ENCODE measurements at places on chromosomes 5 and 9.

DNA sequence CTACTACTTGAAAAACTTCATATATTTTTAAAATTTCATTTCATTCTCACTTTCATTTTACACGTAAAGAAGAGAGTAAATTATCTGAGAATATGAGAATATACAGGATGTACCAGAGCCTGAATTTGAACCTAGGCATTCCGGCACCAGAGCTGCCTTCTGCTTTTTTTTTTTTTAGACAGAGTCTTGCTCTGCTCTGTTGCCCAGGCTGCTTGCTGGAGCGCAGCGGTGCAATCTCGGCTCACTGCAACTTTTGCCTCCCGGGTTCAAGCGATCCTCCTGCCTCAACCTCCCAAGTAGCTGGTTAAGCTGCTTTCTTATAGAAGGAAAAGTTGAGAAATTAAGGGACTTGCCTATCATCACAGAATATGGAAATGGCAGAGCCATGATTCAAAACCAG, 540.1 kb downstream of the EBF1 start:
- DNase-seq = no peak

- no peak for DNase-seq
These were observed 19.7 kb downstream of the MYO10 start for GRCh38 chr5:16916262-16916878.

DNA sequence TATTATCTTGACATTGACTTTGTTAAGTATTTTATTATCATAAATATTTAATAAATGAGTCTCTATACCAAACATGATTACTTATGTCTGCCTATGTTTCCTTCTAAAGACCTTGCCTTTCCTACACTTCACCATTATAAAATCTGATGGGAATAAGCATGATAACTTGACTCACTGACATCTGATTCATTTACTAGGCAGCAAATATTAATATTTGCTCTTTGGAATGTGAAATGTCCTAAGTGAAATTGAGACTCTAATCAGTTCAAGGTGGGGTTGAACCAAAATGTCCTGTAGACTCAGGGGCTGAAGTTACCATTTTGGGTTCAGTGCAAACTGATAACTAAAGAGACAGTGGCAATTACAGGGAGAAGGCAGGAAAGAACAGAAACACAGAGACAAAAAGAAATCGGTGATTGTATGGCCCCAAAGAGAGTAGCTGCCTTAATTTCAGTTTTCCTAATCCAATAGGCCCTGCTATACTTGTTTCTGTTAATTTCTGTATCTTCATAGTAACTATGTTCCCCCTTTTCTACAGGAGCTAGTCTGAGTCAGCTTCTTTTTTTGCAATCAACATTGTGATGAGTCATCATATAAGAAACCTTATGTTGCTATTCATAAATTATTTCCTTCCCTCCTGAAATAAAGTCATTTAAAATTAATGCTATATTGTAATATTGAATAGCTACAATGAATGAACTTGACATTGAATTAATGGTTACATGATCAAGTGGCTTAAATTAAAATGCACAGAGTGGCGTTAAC, 296.8 kb downstream of the PDE4D start:
- no peak for DNase-seq

GRCh38 chr9:133788819-133789717, 50.9 kb upstream of the SARDH start:
- no peak for DNase-seq

DNA sequence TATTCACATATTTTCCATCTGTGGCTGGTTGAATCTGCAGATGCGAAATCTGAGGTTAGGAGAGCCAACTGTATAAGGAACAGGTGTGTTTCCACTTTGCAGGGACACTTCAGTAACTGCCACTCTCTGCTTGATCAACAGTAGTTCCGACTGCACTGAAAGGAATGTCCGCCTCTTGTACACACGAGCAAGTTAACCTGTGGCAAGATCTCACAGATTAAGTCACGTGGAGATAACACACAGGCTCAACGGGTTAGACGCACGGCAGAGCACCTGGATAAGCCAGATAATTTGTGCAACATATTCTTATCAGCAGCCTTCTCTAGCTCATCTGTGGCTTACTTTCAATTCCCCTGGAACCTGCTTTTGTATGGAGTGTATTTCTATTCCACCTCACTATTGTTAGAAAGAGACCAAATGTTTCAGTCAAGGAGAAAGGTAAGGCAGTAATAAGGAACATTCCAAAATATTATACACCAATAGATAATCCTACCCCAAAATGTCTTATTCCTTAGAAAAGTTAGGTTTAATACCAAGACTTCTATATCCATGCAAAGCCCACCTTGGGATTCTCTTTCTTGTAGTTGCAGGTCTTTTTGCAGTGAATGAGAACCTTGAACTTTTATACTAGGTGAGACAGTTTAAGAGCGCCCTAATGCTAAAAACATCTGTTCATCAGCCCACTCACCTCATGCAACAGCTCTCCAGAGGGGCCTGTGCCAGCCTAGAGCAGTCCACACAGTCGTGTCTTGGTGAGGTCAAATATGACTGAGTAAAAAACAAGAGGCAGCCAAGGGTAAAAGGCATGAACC, 6.5 kb upstream of the C9 start:
- DNase-seq = no peak

DNA sequence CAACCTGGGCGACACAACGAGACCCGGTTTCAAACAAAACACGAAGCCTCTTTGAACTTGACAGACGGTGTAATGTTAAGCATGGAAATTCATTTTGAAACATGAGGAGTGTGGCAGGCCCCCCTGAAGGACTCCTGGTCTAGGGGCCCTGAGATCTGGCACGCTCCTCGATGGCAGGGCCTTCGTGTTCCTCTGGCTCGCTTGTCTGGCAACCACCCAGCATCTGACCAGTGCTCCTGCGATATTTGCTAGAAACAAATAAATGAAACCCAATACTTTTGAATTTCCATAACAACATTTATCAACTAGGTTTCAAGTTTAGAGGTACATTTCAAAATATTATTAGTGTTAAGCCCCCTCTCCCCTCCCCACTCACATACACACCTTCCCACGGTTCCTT, 193.0 kb downstream of the ERCC6L2 start:
- no peak for DNase-seq

DNA sequence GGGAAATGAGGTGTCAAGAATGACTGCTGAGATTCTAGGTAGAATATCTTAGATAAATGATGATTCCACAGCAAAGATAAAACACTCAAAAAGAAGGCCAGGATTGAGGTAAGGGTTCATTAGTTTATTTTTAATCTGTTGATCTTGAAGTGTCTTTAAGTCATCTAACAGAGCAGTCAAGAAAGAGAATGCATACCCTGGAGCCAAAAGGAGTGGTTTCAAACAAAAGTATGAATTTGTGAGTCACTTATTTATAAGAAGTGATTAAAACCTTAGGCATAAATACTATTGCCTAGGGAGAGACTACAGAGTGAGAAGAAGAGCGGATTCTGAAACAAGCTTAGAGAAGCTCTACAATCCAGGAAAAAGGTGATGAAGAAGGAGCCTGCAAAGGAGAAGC, 541.0 kb downstream of the DTWD2 start:
- DNase-seq = no peak

DNA sequence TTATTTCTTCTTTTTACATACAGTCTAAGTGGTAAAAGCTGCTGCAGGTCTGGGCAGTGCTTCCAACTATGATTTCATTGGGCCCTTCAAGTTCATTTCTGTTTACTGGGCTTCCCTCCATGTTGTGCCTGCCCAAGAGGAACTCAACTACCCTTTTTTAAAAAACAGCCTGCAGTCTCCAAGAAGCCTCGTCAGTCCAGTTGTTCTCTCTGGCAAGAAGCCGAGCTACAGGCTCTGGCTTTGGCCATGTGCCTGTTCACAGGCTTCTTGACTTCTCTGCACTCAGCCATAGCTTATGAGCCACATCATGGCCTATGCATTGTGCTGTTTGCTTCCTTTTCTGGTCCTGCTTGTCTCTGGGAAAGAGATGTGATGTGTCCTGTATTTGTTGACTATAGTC, 119.7 kb upstream of the PJA2 start:
- no peak for DNase-seq

DNA sequence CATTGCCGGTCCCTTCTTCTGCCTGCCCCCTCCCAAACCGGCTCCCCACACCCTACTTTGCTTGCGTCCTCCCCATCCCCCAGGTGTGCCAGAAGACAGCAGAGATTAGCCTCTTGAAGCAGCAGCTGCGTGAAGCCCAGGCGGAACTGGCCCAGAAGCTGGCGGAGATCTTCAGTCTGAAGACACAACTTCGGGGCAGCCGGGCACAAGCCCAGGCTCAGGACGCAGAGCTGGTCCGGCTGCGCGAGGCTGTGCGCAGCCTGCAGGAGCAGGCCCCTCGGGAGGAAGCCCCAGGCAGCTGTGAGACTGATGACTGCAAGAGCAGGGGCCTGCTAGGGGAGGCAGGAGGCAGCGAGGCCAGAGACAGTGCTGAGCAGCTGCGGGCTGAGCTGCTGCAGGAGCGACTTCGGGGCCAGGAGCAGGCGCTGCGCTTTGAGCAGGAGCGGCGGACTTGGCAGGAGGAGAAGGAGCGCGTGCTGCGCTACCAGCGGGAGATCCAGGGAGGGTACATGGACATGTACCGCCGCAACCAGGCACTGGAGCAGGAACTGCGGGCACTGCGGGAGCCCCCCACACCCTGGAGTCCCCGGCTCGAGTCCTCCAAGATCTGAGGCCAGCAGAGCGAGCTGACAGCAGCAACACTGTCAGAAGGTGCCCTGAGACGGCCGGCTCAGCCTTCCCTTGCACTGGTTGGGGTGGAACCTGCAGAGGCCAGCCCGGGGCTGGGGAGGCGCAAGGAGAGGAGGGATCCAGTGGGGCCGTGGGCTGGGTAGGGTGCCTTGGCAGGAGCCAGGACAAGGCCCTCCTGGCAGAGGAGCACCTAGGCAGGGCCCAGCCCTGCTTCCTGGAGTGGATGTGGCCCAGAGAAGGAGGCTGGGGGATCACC, 8.3 kb downstream of the N4BP3 start:
- no peak for DNase-seq

DNA sequence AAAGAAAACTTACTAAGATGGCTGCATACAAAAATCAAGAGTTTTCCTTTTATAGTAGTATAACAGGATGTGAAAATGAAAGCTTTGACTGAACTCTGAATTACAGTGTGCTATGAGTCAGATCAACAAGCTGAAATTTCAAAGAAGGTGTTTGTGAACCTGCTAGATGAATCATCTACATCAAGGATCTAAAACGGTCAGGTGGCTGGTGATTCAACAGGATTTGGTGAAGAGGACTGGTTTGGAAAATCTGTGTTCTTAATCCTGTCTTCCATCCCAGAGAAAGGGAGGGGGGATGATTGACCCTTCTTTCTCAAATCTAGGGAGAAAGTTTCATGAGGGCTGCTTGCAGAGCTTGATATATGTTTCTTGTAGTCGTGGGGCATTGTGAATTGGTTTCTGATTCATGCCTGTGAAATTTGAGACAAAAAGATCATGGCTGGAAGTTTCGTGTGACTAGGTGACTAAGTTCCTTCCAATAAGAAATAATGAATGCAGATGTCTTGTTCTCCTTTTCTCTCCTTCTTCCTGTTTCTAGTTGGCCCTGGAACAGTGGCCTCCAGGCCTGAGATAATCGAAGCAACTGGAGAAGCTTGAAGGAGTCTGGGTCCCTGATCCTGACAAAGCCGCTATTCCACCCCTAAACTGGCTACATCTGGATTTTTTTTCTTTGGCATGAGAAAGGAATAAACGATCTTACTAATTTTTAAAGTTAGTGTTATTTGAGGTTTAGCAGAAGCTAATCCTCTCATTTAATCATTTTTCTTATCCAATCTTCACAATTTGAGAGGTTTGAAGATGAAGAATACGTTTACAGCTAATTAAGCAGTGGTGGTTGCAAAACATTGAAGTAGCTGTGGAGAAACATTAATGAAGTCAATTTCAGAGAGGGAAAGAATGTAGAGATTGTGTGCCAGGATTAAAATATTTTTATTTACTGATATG, 67.2 kb downstream of the MRPS30 start:
- no peak for DNase-seq

GRCh38 chr5:95786821-95787418, 35.6 kb downstream of the GLRX start:
- no peak for DNase-seq

GRCh38 chr5:8136271-8136670, 267.3 kb downstream of the MTRR start:
- no peak for DNase-seq

DNA sequence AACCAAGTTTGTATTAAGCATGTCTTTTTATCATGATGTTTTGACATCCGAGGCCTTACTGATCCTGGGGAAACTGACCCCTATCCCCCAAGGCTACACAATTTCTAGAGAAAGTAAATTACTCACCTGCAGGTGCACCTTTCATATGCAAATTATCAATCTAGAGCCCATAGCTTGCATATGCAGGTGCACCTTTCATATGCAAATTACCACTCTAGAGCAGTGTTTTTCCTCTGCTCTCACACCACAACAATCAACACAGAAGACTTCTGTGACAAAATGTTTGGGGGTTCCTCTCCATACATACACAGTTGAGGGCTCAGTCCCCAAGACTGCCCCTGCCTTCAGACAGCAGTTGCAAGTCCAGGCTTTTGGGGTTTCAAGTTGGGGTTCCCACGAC, 203.7 kb upstream of the RORB start:
- DNase-seq = no peak

GRCh38 chr9:14180093-14180959, 133.6 kb downstream of the NFIB start:
- DNase-seq = no peak

- no peak for DNase-seq
These were observed 29.9 kb downstream of the SPACA9 start for GRCh38 chr9:132908635-132909034.

DNA sequence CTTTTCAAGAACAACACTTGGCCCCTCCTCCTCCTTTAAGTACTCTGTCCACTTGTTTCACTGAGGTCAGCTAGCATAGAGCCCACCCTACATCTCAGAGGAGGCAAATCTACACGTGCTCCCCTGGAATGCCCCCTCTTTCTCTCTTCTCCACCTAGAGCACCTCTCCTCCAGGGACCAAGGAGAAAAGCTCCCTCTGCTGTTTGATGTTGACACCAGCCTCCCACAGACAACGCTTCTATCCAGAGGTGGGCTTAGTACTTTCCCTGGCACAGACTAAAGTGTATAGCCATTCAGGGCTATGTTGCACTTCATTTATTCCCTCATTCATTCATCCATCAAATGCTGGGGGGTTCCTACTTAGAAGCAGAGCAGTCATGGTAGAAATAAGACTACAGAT, 68.2 kb upstream of the TAF1L start:
- DNase-seq = no peak

- no peak for DNase-seq
These were observed 16.4 kb upstream of the ZNF474 start for GRCh38 chr5:122112733-122113558.

- DNase-seq = no peak
These were observed 370 bp upstream of the CDH6 start for GRCh38 chr5:31193116-31193515.

Measured in stimulated activated CD8-positive, alpha-beta memory T cell treated with anti-CD3 and anti-CD28 coated beads, Interleukin-12 subunit alpha, Interleukin-12 subunit beta, amount 100 ng/mL, for 1 hour (primary cell).